Type B pancreatic cell (in vitro differentiated cells): ENCODE measurements at places on chromosomes 2 and 18. TPM values are rescaled to one million over a fixed set of nuclear protein-coding genes. Genes with fewer than 3 reads are reported as not detected.

The HOXD8 gene
- total RNA-seq: 2.8 TPM in 1 of 2 replicates, not detected in the other

The GKN1 gene
- total RNA-seq: 0.36 and 1.7 TPM in 2 replicates

The KCNS3 gene
- 5.3 and 10.3 TPM in 2 replicates for total RNA-seq

The KIF5C gene
- total RNA-seq: 20.4 and 38.9 TPM in 2 replicates

The KYNU gene
- 0.53 and 1.8 TPM in 2 replicates for total RNA-seq

GRCh38 chr2:23330214-23330613 lies 54.8 kb upstream of the KLHL29 start:
- H3K4me3 ChIP-seq: no peak overlapping the region
- H3K27ac ChIP-seq: no peak overlapping the region
- H3K4me1 ChIP-seq: peaks cover 4% of the 10 kb centered on the region
- DNase-seq: no peak

DNA sequence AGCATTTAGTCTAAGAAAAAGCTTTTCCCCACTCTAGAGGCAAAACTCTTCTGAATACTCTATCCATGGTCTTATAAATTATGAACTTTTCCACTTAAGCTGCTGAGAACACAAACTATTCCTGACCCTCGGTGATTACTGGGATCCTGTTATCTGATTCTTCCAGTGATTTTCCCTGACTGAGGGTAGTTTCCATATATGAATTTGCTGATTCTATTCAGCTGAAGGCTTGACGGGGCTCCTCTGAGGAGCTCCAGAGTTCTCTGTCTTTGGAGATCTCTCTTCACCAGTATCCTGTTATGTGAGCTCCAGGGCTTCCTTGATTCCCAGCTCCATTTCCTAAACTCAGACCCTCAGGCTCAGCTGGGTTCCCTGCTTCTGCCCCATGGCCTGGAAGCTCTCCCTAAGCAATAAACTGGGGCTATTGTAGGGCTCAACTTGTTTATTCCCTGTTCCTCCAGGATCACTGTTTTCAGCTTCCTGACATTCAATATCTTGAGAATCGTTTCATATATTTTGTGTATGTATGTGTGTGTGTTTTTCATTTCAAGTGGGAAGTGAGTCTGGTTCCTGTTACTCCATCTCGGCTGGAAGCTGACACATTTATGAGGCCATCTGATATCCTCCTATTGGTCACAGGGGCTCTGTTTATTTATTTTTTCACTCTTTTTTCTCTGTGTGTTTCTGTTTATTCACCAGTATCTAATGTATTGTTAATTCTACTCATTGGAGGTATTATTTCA lies 78.2 kb downstream of the ARHGAP28 start:
- H3K4me3 ChIP-seq: no peak overlapping the region
- H3K36me3 ChIP-seq: peaks cover 21% of the 10 kb centered on the region
- peak overlapping the region; percentile 25 for H3K27ac ChIP-seq
- no peak for DNase-seq

DNA sequence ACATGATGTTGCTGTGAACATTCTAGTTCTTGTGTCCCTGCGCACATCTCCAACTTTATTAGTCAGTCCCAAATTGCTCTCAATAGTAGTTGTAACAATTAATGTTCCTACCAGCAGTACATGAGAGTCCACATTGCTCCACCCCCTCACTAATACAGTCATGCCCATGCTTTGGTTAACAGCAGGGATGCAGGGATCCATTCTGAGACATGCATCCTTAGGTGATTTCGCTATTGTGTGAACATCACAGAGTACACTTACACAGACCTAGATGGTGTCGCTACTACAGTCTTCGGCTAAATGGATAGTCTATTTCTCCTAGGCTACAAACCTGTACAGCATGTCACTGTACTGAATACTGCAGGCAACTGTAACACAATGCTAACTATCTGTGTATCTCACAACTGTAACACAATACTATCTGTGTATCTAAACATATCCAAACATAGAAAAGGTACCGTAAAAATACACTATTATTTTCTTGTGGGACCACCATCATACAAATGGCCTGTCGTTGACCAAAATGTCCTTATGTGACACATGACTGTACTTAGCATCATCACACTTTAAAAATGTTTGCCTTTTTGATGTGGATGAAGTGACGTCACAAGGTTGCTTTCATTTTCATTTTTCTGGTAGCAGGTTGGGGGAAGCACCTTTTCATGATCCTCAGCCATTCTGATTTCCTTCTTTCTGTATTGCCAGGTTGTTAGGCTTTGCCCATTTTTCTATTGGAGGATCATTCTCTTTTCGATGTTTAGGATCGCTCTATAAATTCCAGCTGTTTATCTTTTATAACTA lies 82.9 kb upstream of the RNF152 start:
- no peak overlapping the region for H3K27ac ChIP-seq
- H3K27me3 ChIP-seq: no peaks in the 10 kb centered on the region
- DNase-seq: no peak
- no peaks in the 10 kb centered on the region for H3K36me3 ChIP-seq

DNA sequence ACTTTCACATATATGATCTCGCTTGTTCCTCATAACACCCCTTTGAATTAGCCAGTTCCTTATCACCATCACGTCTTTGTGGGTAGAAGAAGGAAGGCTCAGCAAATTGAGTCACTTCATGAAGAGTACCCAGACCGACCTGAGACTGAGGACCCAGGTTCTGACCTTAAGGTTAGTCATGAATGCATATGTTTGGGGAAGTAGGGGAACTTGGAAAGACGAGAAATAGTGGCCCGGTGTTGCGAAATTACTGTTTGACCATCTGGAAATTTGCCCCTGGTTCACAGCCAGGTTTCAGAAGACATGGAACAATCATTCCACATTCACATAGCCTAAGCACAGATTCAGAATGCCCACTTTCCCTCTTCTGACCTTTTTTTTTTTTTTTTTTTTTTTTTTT lies 59.8 kb downstream of the MEIS1 start:
- peaks cover 80% of the 10 kb centered on the region for H3K4me1 ChIP-seq
- H3K4me3 ChIP-seq: no peak overlapping the region
- no peak for DNase-seq
- peaks cover 66% of the 10 kb centered on the region for H3K36me3 ChIP-seq
- H3K27ac ChIP-seq: peak overlapping the region; percentile 67
- H3K27me3 ChIP-seq: no peaks in the 10 kb centered on the region

GRCh38 chr18:64037812-64038414 lies 68.0 kb downstream of the SERPINB8 start:
- no peaks in the 10 kb centered on the region for H3K36me3 ChIP-seq
- peaks cover 6% of the 10 kb centered on the region for H3K4me1 ChIP-seq
- H3K27me3 ChIP-seq: no peaks in the 10 kb centered on the region
- no peak overlapping the region for H3K4me3 ChIP-seq

DNA sequence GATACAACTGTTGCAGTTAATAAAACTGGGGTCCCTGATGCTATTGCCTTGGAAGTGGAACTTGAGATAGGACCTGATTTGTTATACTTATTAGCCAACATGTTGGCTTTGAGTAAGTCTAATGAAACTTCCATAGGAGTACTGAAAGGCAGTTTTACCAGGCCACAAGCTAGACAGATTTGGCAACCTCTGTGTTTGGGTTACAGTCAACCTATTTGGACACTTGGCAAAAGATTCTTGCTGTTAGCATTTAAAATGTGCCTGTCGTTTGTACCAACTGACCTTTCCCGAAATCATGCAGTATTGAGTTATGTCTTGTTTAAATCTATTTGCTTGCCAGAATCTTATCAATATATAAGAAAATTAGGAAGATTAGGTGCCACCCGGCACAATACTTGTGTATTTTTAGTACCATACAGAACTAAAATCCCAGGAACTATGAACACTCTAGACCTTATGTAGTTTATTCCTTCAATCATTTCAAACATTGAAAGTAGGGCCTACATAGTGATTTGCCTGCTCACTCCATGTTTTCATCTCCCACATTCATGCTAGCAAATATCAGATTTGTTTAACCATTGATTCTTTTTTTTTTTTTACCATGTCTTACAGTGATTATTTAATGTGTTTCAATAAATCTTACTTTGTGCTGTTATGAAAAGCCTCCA lies 35.5 kb upstream of the UPP2 start:
- no peaks in the 10 kb centered on the region for H3K27me3 ChIP-seq
- no peak for DNase-seq
- H3K4me3 ChIP-seq: no peak overlapping the region
- peaks cover 4% of the 10 kb centered on the region for H3K4me1 ChIP-seq
- no peaks in the 10 kb centered on the region for H3K36me3 ChIP-seq

GRCh38 chr2:201859949-201860348 lies 53.6 kb downstream of the CDK15 start:
- no peak for DNase-seq
- H3K27ac ChIP-seq: no peak overlapping the region
- H3K36me3 ChIP-seq: no peaks in the 10 kb centered on the region
- peaks cover 46% of the 10 kb centered on the region for H3K4me1 ChIP-seq
- H3K4me3 ChIP-seq: no peak overlapping the region

DNA sequence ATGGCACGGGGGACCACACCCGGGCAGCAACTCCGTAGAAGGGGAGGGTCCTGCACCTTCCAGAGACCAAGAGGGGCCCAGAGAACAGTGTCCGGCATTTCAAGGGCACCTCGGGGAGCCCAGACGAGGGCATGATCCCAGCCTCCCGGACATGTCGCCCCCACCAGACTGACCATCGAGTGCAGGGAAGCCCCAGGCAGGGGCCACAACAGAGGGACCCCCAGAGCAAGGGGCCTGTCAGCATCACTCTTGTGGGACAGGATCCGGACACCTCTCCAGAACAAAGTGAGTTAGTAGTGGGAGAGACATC lies 50.4 kb upstream of the CTDP1 start:
- peaks cover 4% of the 10 kb centered on the region for H3K4me1 ChIP-seq
- no peaks in the 10 kb centered on the region for H3K36me3 ChIP-seq
- peak; percentile 61 for DNase-seq
- H3K27ac ChIP-seq: no peak overlapping the region
- H3K27me3 ChIP-seq: peaks cover 27% of the 10 kb centered on the region
- no peak overlapping the region for H3K4me3 ChIP-seq

GRCh38 chr2:236569573-236569973 lies at the start of gene ACKR3:
ACKR3 (plus strand) TSS chr2:236569825; CDS start chr2:236580466, 10,641 bp downstream.
- H3K4me3 ChIP-seq: peak within 1 kb of the TSS; percentile 92
- H3K36me3 ChIP-seq: peaks cover 9% of the 10 kb centered on the region
- peaks cover 43% of the 10 kb centered on the region for H3K4me1 ChIP-seq
- peak; percentile 80 for DNase-seq
- peak within 1 kb of the TSS; percentile 85 for H3K27ac ChIP-seq
- H3K27me3 ChIP-seq: peaks cover 36% of the 10 kb centered on the region

DNA sequence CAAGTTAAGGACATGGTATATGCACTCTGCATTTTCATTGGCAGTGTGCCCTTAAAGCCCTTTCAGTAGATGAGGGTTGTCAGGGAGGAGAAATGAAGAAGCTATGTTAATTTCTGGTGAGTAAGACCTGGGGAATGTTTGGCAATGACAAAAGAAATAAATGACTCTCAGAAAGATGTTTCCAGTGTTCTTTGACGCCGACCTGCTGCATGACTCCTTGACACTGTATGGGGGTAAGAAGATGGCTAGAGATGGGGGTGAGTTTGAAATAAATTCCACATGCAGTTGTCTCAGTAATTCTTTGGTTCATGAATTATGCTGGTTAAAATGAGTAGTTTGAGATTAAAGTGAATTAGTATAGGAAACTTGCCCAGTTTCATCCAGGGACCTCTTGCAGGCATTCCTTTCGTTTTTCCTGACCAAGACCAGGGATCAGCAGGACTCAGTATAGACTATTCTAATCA lies 5.9 kb downstream of the CCDC121 start:
- H3K4me1 ChIP-seq: peaks cover 8% of the 10 kb centered on the region
- no peaks in the 10 kb centered on the region for H3K27me3 ChIP-seq
- no peak overlapping the region for H3K4me3 ChIP-seq

- no peak overlapping the region for H3K27ac ChIP-seq
- H3K36me3 ChIP-seq: no peaks in the 10 kb centered on the region
- no peak for DNase-seq
- H3K4me3 ChIP-seq: peak overlapping the region; percentile 48
These were observed 2.4 kb upstream of the RBM45 start for GRCh38 chr2:178109813-178110212.

DNA sequence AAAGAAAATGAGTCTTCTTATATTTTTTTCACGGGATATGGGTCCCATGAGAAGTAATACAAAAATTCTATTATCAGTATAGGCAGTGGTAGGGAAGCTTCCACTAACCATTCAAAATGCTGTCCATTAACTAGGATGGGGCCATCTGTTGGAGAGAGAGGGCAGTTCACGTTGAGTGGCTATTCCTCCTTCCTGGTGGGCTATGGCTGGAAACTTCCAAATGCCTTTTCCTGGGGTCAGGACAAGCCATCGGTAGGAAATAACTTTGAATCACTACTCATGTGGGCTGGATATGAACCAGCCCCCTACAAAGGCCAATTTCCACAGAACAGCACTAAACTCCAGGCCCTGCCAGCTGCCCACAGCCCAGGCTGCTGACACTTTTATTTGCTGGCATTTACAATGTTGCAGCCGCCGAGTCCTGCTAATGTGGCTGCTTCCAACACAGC lies 156.1 kb upstream of the HNRNPA3 start:
- H3K4me1 ChIP-seq: peaks cover 21% of the 10 kb centered on the region
- no peak overlapping the region for H3K27ac ChIP-seq
- no peaks in the 10 kb centered on the region for H3K36me3 ChIP-seq
- H3K4me3 ChIP-seq: no peak overlapping the region

DNA sequence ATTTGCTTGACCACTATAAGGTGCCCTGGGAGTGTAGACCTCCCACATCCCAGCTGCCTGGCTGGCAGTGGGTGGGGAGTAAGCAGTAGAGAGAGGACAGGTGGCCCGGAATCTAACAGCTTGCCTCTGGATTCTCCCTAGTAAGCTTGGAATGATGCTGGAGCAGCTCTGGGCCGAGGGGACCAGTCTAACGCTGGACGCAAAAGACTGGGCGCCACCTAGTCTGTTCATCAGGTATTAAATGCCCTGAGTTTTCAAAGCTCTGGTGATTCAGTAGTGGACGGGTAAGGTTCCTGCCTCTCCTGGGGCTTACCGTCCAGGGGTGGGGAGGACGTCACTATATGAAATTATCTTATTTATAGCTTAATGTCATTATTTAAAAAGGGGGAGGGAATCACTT lies 648 bp upstream of the LYPD6B start:
- peak overlapping the region; percentile 92 for H3K4me3 ChIP-seq
- peaks cover 17% of the 10 kb centered on the region for H3K4me1 ChIP-seq
- H3K27me3 ChIP-seq: peaks cover 13% of the 10 kb centered on the region

DNA sequence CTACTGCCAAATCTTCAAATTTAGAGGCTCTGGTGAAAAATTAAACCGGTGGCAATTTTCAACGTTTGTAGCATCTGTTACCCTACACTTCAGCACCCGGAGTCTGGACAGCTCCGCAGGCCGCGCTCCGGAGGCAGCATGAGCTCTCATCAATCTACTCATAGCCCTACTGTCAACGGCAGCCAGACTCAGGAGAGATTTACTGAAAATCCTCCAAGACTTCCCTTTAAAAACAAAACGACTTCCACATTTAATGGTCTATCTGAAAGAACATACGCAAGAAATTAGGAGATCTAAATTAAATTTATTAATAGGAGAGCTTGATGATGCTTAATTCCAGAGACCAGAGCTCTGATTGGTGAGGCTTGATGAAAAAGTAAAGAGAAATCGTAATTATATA lies 970 bp upstream of the ADCYAP1 start:
- peaks cover 2% of the 10 kb centered on the region for H3K4me1 ChIP-seq
- no peak overlapping the region for H3K27ac ChIP-seq
- H3K4me3 ChIP-seq: peak overlapping the region; percentile 67

GRCh38 chr2:77007686-77008085 lies 514.5 kb downstream of the LRRTM4 start:
- no peak overlapping the region for H3K4me3 ChIP-seq
- no peak overlapping the region for H3K27ac ChIP-seq
- H3K36me3 ChIP-seq: no peaks in the 10 kb centered on the region
